ENCODE measurements at places on chromosomes 4 and X.

GRCh38 chr4:102560571-102561341, 59.6 kb downstream of the NFKB1 start:
- DNase-seq = no peak

GRCh38 chr4:90798948-90799347, 671.8 kb downstream of the CCSER1 start:
- DNase-seq = no peak

DNA sequence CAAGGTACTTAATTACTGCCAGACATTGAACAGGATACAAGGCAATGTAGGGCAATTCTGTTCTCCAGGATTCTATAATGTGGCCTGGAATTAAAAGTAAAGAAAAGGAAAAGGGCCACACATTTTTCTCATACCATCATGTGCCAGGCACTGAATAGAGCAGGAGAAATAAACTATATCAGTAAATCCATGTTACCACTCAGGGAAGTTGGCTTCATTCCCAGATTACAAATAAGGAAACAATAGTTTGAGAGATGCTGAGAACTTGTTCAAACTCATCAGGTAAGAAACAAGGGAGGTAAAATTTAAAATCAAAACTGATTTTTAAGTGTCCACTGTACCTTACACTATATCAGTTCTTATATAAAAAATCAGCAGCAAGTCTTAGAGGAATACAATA, 645.0 kb upstream of the ATOH1 start:
- no peak for DNase-seq

GRCh38 chrX:12885508-12885907, 18.6 kb downstream of the TLR7 start:
- DNase-seq = no peak

- no peak for DNase-seq
Observed at GRCh38 chrX:73215246-73215645, 595 bp upstream of the NAP1L2 start.

- no peak for DNase-seq
Observed at GRCh38 chr4:17797808-17798207, 12.7 kb downstream of the DCAF16 start.

GRCh38 chr4:37770016-37770415, 56.5 kb upstream of the PGM2 start:
- no peak for DNase-seq

DNA sequence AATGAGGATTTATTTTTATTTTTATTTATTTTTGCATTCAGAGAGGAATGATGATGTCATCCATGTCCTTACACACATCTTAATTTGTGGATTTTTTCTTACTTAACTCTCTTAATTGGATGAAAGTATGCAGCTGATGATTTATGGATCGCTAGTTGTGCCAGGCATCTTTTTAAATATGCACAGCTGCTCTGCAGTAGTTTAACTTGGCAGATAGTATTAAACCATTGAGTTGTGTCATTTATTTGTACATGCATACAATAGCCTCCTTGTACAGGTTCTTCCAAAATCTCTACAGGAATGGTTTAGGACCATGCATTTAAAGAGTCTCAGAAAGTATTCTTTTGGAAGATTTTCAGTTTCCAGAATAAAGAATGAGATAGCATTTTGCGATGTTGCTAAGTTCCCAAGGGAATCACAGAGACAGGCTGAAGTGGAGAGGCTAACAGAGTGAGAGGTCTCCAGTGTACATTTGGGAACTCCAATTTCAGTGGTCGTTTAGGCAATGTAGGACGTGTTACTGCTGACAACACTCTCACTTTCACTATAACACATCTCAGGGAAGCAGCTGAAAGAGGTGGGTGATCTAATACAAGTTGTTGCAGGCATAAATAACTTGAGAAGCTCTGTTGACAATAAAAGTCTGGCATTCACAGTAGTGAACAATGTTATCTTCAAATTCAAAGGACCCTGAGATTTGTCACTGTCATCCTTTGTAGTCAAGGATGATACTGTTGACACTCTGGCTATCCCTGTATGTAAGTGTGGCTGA, 49.9 kb upstream of the SCRG1 start:
- DNase-seq = no peak

- DNase-seq = no peak
Observed at GRCh38 chrX:20668550-20668949, 401.8 kb upstream of the RPS6KA3 start.

DNA sequence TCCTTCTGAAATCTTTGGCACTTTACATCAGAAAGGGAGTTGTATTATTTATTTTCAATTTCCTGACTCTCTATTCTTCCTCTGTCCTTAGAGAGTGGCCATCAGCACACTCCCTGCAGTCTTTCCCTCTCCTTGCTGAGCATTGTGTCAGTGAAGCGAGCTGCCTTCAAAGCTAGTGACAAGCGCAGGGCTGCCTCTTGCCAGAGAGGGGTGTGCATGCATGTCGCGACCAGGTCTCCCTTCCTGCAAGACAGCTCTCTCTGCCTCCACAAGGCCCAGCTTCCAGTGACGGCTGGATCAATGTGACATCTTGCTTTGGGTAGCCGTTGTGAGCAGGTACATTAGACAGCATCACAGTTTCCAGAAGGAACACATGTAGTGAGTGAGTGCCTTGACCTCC, 810.9 kb upstream of the TENM3 start:
- DNase-seq = no peak

DNA sequence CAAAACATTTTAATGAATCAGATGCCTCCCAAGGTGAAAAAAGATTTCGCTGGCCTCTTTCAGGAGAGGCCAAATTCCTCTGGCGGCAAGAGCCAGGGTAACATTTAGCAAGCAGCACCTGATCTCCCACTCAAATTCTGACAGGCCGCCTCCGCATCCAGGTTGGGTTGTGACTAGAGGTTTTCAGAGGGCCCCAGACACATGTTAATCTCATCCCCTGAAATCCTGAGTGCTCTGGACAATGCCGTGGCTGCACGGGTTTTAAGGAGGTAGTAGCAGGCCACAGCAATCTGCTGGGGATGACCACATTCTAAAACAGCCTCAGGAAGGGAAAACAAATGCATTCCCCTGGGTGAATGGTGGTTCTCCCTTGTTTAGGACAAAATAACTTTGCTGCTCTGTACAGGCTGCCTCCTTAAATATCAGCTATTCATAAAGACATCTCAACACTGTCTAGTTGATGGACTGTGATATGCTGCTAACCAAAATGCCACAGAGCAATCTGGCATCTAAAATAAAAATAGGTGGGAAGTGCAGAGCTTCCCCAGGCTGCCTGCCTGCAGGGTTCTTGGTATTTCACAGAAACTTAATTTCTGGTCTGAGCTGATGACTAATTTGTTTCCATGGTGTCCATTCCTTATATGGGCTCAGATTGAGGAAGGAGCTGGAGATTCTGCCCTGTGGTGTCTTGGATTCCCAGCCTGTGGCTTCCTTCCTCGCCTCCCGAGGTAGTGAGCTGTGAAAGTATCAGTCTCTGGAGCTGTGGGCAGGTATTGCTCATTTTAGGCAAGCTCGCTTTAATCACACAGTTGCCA, 202.0 kb downstream of the DCLK2 start:
- DNase-seq = peak; percentile 80

DNA sequence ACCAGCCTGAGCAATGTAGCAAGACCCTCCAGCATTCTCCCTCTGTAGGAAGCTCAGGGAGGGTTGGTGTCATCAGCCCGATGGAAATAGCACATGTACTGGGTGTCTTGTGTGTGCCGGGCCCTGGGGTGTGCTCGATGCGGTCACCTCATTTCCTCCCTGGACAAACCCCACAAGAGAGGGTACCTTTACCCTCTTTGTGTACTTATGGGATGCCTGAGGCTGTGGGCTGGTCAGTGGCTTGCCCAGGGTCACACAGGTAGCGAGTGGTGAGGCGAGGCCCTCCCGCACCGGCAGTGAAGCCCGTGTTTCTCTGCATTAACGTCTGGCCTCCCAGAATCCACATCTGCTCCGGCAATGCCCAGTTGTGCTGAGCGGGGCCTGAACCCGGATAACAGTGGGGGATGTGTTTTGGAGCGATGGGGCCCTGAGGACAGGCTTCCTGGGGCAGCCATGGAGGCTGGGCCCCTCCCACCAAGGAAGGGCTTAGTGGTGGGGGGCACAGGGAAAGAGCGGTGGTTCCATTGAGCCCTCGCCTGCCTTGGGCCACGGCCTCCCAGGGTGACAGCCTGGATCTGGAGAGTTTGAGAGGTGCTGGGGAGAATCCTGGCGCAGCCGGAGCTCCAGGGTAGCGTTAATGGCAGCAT, 8.1 kb downstream of the PSAPL1 start:
- DNase-seq = no peak

- no peak for DNase-seq
Observed at GRCh38 chr4:36255577-36255976, 11.3 kb upstream of the ARAP2 start.

DNA sequence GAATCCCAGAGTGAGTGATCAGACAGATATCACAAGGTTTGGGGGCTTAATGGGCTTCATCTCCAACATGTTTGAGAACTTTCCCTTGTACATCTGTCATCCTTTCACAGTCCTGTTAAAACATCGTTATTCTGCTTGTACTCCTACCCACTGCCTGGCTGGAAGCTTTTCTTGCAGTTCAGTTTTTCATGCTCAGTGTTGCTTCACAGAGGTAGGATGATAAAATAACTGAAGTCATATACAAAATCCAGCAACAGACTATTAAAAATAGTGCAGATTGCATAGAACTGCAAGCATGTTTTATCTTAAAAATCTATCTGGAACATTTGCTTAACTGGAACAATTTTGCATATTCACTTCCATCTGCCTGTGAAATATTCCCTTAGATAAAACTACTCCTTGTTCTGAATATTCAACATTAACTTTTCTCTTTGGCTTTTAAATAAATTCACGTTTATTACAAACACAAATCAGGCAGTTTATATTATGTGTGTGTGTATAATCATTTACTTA, 579.6 kb upstream of the IGFBP7 start:
- no peak for DNase-seq

DNA sequence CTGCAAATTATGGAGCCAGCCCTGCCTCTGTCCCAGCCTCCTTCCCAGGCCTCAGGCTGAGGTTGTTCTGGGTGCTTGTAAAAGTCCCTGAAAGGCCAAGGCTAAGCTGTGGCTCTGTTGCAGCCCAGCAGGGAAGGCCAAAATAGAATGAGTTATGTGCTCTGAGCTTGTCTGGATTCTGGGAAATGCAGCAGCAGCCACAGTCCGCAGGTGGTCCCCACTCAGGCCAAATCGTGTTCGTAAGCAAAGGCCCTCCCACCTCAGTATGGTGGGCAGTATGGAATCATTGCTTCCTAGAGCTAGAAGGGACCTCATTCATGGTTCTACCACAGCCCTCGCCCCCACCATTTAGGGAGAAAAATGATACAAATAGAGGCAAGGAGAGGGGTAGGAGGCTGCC, 4.7 kb upstream of the TCEAL1 start:
- DNase-seq = no peak

GRCh38 chrX:37779857-37780256, at the start of gene CYBB:
Gene CYBB, plus strand, starts transcription at chrX:37780059. Its CDS starts 19 bp downstream, at chrX:37780078.
- DNase-seq = no peak

DNA sequence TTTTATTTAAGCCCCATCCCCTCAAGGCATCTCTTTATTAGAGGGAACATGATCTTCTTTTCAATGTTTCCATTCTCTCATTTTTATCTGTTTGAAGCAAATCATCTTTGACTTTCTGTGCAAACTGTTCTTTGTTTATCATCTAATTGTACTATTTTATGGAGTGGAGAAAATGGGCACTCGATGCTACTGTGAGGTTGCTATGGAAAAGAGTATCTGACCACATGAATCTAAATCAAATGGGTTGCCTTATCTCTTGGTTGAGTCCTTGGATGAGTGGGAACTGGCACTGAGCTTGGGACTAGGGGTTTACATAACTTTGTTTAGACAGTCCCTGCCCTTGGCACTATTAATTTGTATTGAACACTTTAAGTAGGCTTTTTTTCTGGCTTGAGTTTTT, 9.1 kb downstream of the OCRL start:
- peak; percentile 45 for DNase-seq
